NCI-H510A (cell line): ENCODE measurements at places on chromosomes 6 and 20.

DNA sequence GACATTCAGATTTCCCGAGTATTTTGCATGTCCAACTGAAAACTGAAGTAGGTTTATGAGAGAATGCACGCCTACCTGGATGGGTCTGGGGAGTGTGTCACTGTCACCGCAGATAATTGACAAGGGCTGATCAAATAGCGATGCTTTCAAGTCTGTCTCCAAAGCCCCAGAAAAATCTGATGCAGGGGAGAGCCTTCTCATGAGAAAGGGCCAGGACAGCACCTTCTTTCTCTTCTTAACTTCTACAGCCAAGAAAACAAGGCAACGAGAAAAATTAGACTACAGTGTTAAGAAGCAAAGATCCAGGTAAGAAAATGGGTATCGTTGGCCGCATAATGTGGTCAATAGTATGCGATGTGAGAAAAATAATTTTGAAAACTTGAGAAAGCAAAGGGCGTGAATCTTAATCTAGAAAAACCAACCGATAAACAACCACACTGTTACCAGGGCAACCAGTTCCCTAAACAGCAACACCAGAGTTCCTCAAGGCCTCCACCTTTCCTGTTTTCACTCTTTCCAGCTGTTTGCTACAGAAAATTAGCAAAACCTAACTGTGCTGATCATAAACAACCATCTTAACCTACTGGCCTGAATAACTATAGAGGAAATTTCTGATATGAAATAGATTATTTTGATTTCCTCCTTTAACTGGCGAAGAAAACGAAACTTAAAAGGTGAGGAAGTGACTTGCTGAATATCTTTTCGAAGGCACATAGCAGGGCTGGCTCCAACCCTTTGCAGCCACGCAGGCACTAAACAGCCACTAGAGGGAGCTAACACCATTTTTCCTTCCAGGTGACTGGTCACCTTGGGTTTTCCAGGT, 2.6 kb downstream of the TAGAP start:
- DNase-seq: peak; percentile 27

GRCh38 chr6:42131531-42131930, 10.9 kb downstream of the C6orf132 start:
- DNase-seq: no peak

DNA sequence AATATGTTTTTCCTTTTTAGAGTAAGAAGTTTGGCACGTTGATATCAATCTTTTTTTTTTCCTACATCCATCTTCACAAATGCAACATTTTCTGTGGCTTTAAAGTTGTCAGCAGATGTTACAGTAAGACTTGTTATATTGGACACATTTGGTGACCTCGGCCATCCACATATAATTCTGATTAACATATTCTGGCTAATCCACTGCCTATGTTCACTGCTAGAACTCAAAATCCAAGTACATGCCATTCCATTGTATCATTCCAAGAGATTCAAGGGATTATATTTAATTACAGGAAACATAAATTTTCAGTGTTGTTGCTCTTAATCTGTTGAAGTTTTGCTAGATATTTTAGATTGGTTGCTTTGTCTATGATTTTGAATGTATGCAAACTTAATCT, 367.6 kb downstream of the TENT5A start:
- no peak for DNase-seq

- DNase-seq: no peak
Observed at GRCh38 chr6:70601014-70601413, 34.3 kb downstream of the SDHAF4 start.

GRCh38 chr6:87152526-87152955, 2.8 kb upstream of the ZNF292 start:
- no peak for DNase-seq

DNA sequence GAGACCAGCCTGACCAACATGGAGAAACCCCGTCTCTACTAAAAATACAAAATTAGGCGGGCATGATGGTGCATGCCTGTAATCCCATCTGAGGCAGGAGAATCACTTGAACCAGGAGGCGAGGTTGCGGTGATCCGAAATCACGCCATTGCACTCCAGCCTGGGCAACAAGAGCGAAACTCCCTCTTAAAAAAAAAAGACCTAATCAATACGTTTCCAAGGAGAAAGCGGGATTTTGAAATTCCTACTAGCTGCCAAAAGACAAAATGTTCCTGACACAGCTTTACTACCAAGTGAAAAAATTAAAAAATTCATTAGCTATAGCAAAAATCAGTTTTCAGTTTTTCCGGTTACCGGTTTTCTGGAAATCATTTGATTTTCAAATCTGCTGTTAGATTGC, 129.3 kb downstream of the SCAF8 start:
- DNase-seq: no peak

GRCh38 chr20:61829526-61829925, 236.2 kb downstream of the TAF4 start:
- no peak for DNase-seq

- DNase-seq: no peak
Observed at GRCh38 chr6:36220226-36220625, 23.7 kb downstream of the BRPF3 start.

DNA sequence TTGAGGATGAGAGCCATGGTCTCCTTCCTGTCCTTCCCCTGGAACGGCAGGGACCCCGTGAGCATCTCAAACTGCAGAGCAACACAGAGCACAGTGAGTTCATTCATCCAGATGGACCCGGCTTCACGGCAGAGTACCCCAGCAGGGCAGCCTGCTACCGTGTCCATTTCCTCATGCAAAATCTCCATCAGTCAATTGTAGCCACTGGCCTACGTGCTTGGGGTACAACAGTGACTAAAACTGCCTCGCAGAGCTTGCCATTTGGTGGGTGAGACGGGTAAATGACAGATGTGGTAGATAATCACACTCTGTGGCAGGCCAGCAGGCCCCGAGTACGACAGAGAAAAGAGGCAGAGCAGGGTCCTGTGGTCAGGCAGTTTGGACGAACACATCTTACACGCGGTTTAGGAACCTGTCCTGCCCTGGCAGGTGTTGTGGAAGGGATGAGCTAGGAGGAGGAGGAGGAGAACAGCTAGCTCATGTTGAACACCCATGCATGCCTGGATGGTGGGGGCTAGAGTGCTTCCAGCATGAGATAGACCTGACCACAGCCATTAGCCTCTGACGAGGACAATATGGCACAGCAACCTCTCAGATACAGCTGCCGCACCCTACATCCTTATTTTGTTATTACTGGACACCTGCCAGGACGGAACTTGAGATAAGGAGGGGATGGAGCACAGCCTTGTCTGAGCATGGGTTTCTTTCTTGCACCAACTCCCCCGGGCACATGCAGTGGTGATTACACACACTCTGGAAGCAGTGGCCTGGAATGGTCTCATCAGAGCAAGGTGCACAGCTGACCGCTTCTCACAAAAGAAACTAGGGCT, 95.6 kb downstream of the RAMACL start:
- peak; percentile 72 for DNase-seq

DNA sequence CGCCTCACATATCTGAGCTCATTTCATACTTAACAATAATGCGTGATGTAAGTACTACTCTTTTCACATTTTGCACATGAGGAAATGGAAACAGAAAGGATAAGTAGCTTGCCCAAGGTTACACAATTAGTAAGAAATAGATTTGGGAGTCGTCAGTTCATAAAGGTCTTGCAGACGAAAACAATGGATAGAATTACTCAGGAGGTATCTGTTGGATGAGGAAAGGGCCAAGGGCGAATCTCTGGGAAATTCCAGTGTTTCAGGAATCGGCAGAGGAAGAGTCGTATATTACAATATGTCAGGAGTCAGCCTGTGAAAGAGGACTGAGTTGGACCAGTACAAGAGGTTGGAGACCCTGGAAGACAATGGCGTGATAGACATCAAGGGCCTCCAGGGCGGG, 12.8 kb upstream of the EDN1 start:
- no peak for DNase-seq

GRCh38 chr6:170035044-170035443, 255.8 kb downstream of the DLL1 start:
- DNase-seq: no peak

DNA sequence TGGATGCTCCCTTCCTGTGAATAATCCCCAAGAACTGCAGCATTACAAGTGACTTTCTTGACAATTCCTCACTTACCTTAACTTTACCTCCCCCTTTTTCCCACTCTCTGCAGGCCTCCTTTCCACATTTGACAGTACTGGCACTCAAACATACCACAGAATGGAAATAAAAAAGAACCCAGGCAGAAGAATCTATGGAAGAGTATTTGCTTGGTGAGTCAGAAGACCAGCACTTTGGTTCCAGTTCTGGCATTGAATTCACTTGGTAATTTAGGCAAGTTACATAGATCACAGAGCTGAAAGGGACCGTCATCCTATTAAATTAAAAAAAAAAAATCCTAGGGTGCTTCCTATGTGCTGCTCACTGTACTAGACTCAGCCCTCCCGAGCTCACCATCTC, 55.0 kb downstream of the BTBD9 start:
- DNase-seq: no peak

- no peak for DNase-seq
Observed at GRCh38 chr6:2861822-2862164, 20.1 kb upstream of the SERPINB1 start.

DNA sequence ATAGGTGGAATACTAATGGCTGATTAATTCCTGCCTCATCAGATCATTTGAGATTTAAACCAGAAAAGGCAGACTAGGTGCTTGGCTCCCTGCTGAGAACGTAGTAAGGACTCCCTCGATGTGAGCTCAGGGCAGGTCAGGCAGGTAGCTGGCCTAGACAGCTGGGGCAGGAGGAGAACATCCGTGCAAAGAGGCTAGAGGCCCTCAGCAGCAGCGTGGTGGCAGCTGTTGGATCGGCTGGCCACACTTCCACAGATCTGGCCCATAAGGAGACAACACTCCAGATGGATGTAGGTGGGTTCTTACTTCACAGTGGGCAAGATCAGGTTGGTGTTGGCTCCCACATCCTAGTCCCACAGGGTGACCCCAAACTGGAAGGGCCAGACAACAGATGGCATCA, 38.5 kb downstream of the EYA2 start:
- no peak for DNase-seq

- no peak for DNase-seq
Observed at GRCh38 chr6:168410554-168411011, 30.4 kb upstream of the SMOC2 start.

DNA sequence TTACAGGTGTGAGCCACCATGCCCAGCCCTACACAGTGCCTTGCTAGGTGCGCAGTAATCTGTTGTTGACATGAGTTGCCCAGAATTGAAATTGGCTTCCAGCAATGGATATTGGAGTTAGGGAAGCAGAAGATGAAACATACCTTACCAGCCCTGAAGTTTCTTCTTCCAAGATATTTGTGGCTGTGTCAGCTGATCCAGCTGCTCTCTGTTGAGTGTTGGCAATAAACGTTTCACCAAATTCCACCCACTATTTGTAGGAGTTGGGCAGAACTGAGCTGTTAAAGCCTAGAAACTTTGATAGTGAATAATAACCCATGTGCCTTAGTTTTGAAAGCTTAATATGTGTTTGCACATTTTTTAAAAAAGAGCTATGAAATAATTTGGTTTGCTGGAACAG, 218.2 kb upstream of the SNX9 start:
- DNase-seq: no peak

DNA sequence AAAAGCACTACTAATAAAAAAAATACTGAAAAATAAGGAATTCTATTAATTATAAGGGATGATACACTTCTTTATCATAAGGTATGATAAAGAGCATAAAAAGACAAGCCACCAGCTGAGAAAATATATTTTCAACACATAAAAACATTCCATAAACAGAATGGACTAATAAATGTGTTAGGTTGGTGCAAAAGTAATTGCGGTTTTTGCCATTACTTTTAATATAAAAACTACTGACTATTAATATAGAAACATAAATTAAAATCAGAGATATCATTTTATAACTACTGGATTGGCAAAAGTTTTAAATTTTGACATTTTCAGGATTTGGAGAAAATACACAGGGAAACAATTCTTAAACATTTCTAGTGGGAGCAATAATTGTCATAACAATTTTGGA, 37.1 kb upstream of the FKBP1C start:
- no peak for DNase-seq

DNA sequence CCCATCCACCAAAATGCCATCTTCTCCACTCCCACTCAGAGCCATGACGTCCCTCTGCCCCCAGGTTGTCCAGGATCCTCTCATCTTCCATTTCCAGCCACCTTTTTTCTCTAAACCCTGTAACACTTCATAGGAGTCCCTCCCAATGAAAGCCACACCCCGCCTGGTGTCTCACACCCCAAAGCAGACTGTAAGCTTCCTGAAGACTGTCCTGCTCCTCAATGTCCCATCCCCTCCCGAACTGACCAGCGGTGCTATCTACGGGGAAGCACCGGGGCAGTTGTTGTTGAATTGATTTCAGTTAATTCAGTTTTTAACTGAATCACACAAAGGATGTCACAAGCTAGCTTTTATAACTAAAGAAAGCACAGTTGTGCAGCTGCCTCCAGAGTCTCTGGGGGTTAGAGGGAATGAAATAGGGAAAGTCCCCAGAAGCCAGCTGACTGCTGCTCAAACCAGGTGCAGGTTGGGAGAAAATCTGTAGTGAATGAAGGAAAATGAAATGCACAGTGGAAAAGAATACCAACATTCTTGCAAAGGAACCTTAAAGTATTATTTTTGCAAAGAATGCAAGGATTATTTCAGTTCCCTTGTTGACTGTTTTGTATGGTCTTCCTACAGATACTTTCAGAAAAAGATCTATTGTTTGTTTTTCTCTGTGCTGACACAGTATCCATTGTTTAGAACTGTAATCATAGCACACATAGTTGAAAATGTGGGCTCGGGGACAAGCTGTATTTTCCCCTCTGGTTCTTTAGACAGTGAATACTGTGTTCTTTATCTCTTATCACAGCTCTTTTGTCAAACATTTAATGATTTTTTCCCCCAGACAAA, 222.6 kb upstream of the QKI start:
- DNase-seq: no peak

- DNase-seq: no peak
Observed at GRCh38 chr20:37160683-37161082, 18.4 kb upstream of the RPN2 start.

- DNase-seq: no peak
Observed at GRCh38 chr6:83860782-83861495, 1.4 kb downstream of the CYB5R4 start.

GRCh38 chr20:44092551-44093248, 94.3 kb downstream of the JPH2 start:
- DNase-seq: peak; percentile 50

- DNase-seq: no peak
Observed at GRCh38 chr6:37134396-37135191, 35.4 kb upstream of the PIM1 start.

DNA sequence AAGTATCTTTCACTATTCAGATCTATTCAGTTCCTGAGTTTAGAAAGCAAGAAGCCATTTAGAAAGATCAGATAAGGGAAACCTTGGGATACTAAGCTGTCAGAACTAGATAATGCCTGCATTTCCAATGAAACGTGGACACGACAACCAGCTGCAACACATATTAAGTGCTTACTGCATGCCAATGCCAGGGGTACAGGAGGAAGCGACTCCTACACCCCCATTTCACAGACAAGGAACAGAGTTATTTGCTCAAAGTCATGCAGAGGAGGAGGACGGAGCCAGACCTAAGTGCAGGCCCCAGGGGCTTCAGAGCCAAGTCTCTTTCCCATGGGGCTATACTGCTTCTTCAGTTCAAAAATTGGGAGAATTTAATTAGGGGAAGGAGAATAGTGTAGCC, 62.4 kb downstream of the PREX1 start:
- no peak for DNase-seq
